Activated CD8-positive, alpha-beta memory T cell treated with anti-CD3 and anti-CD28 coated beads, Interleukin-2, amount 10 ng/mL, durations not matched to agents 7 days and 5 days (primary cell): ENCODE measurements at places on chromosomes 6 and 20. TPM values are rescaled to one million over a fixed set of nuclear protein-coding genes. Genes with fewer than 3 reads are reported as not detected.

NOTCH4 gene
- total RNA-seq, result 0.61 TPM

GJE1 gene
- not detected for total RNA-seq

DEFB125 gene
- total RNA-seq, result not detected

TGM2 gene
- 0.35 TPM for total RNA-seq

NEURL2 gene
- 0.91 TPM for total RNA-seq

PSORS1C2 gene
- total RNA-seq, result not detected

LGSN gene
- 0.18 TPM for total RNA-seq
